ENCODE measurements at places on chromosomes 3 and 15.

GRCh38 chr15:61037031-61037430, 192.1 kb downstream of the RORA start:
- no peak for DNase-seq

DNA sequence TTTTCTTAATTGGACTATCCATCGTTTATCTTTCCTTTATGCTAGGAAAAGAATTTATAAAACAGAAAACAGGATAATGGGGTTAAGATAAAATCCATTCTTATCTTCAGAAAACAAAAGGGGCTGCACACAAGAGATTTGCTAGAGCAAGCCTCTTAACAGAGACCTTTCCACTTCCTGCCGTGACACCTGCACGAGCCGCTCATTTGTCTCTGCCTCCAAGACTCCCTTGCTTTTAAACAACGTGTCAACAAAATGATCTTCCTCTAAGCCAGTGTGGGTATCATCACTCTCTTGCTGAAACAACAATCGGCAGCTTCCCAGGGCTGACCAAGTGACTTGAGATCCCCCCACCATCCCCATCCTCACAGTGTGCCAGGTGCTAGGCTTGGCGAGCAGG, 33.1 kb downstream of the GABRB3 start:
- no peak for DNase-seq

DNA sequence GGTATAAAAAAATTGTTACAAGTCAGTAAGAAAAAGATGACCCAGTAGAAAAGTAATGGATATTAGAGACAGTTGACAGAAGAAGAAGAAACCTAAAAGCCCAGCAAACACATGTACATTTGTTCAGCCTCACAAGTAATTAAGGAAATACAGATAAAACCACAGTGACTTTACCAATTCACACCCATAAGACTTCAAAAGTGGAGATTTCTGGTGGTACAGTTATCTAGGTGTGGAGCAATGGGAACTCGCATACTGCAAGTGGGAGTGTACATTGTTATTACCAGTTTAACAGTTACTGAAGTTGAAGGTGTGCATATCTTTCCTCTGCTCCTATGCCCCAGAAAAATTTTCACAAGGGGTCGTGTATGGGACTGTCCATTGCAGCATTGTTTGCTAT, 18.1 kb upstream of the MAPKBP1 start:
- DNase-seq: no peak

DNA sequence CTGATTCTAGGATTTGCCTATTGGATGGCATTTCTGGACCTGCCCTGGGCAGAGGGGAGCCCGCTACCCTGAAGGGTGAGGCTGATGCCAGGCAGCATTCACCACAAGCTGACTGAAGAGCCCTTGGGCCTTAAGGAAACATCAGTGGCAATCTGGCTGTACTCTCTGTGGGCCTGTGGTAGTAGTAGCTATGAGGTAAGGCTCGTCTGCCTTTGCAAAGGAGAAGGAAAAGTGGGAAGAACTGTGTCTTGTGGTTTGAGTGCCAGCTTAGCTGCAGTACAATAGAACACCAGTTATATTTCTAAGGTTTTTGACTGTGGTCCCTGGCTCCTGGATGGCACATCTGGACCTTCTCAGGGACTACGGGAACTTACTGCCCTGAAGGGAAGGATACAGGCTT, 51.5 kb downstream of the SPTSSB start:
- no peak for DNase-seq

DNA sequence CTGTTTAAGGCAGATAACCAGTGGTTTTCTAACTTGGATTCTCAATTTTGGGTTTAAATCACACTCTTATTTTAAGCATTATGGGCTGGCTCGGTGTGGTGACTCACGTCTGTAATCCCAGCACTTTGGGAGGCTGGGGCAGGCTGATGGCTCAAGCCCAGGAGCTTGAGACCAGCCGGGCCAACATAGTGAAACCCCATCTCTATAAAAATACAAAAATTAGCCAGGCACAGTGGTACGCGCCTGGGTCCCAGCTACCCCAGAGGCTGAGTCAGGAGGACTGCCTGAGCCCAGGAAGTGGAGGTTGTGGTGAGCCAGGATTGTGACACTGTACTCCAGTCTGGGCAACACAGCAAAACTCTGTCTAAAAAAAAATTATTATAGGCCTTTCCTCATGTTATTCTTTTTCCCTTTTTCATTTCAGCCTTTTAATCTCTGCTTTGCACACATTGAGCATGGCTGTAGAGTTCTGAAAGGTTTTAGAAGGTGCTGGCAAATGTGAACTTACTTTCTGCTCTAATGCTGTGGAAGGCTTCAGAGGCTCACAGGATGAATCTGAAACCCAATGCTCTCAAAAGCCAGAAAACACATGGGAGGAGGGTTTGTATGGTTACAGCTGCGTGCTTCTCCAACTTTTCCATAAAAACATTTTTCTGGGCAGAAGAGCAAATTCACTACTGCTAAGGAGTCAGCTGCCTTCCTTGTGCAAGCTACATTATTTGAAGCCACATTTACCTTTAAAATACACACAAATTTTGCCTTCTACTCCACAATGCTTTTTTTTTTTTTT, 32.5 kb downstream of the CHAC1 start:
- DNase-seq: no peak

GRCh38 chr15:55108858-55109518, 87.8 kb downstream of the RSL24D1 start:
- peak; percentile 78 for DNase-seq

DNA sequence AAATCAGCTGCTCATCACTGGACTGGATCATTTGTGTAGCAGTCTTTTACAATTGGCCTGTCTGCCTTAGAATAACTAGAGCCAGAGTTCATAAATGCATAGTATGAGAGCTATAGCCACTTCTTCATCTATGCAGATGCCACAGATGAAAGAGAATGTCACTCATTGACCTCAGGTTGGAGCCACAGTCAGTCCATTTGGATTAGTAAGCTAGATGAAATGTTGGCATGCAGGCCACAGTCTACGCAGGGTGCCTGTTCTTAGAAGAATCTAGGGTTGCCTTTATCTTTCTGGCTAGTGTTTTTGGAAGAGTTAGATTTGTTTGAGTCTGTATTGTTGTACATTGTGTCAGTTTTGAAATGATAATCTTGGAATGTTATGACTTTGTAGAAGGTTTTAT, 25.4 kb upstream of the EDEM1 start:
- no peak for DNase-seq

GRCh38 chr15:91861223-91861622, 7.7 kb downstream of the SLCO3A1 start:
- DNase-seq: no peak

- no peak for DNase-seq
Measured at GRCh38 chr3:144051211-144051610, 79.6 kb downstream of the DIPK2A start.

- no peak for DNase-seq
Measured at GRCh38 chr3:107841831-107842230, 249.0 kb downstream of the CD47 start.

DNA sequence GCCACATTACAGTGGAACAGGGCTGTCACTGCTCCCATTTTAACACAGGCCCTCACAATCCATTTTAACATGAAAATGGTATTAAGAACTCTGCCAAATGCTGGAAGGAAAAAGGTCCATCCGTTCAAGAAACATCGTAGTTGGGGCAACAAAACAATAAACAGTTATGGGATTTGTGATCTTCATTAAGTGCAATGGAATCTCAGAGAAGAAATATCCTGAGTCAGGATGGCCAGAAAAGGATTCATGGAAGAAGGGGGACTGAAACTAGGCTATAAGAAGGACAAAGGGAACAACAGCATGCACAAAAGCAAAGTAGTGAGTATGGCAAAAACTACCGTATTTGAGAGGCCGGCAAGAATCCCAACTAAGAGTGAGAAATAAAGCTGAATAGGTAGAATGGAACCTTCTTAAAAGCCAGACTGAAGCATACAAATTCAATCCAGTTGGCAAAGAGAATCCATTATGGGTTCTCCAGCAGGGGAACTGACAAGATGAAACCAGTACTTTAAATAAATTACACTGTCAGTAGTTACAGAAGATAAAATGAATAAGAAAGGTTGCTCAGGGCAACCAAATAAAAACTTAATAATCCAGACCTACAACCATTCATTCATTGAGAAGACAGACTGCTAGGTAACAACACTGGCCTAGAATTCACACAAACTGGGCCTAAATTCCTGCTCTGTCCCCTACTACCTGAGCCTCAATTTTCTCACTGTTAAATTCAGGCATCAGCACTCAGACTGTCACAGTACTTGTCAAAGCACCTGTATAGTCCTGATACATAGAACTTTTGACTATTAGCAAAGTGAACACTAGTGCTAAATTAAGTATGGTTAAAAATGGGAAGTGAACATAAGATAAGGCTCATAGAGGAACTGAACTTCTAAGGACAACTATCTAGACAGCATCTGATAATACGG, 6.3 kb downstream of the TBL1XR1 start:
- DNase-seq: no peak

DNA sequence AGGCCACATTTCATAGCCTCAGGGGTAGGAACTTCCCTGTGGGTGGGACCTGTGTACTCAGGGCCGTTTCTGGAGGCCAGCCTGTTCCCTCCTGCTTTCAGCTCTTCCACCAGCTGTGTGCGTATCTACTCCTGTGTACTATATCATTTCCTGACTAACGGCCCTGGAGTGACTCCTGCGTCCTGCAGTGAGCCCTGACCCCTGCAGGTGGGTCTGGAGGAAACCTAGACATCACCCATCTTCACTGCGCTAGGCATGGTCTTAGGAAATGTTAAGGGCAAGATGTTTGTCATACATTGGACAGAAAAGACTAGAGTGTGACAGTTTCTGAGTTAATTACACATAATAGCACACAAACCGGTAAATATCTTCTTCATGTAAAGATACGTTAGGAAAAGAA, 297.3 kb downstream of the GABRB3 start:
- no peak for DNase-seq

DNA sequence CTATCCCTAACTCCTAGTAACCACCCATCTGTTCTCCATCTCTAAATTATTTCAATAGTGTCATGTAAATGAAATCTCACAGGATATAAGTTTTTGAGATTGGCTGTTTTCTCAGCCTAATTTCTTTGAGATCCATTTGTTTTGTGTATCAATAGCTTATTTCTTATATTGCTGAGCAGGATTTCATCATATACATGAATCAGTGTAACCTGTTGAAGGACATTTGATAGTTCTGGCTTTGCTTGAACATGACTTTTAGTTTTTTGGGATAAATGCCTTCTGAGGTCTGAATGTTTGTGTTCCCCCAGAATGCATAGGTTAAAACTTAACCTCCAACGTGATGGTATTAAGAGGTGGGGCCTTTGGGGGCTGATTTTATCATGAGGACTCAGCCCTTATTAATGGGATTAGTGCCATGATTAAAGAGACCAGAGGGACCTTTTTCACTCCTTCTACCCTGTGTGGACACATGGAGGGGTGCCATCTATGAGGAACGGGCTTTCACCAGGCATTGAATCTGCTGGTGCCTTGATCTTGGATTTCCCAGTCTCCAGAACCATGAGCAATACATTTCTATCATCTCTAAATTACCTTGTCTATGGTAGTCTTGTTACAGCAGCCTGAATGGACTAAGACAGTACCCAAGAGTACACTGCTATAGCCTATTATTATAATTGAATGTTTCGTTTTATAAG, 118.3 kb downstream of the FNDC3B start:
- no peak for DNase-seq

DNA sequence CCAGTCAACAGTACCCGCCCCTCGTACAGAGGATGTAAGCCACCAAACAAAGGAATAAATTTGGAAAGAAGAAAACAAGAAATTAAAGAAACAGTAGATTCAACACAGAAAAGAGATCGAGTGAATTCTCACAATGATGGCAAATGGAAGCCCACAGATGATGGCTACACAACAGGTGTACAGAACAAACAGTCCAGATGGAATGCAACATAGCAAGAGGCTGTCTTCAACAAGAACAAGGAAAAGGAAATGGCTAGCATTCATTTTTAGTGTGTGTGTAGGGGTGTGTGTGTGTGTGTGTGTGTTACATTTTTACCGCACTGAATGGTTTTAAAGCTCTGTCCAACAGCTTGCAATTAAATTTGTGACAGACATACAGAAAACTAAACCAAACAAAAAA, 12.9 kb downstream of the NEDD4 start:
- DNase-seq: no peak

GRCh38 chr3:154956815-154957214, 123.3 kb upstream of the MME start:
- DNase-seq: no peak

DNA sequence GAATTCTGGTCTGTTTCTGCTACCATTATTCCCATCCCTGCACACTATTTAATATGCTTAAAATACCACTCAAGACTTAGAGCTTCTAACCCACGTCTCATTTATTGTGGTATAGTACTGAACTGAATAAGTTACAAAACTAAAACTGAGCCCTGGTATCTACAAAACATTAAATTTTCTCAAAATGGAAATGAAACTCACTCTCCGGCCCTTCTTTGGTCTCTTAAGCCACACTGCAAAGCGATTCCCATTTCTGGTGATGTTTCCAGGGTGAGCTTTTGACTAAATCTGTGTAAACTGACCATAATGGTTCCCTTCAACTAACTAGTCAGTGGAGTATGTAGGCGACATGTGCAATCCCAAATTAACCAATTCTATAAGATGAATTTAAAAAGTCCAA, 18.6 kb downstream of the KPNA4 start:
- DNase-seq: no peak

- DNase-seq: no peak
Measured at GRCh38 chr3:25385807-25386460, 42.1 kb upstream of the RARB start.

GRCh38 chr15:28957606-28958498, 72.1 kb downstream of the APBA2 start:
- no peak for DNase-seq

DNA sequence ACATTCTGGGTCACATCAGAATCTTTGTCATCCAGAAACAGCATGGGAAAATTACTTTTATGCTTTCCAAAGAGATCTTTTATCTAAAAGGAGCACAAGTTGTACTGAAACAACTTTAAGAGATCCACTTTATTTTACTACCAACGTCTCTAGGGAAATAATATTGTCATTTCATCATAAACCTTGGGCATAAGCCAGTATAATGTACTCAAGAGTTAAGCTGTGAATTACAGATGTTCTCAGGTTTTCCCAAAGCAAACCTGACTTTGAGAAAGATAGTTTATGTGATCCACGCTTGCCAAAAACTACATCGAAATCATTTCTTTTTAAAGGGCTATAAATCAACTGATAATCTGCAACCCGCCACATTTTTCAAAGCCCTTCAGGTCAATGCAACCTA, 124.1 kb upstream of the CRBN start:
- no peak for DNase-seq

GRCh38 chr15:40102897-40103858, 5.5 kb downstream of the BMF start:
- no peak for DNase-seq

- DNase-seq: no peak
Measured at GRCh38 chr15:71472566-71472965, 337.8 kb upstream of the NR2E3 start.

GRCh38 chr3:25571285-25571684, 93.4 kb downstream of the TOP2B start:
- DNase-seq: no peak

All from neural crest cell (in vitro differentiated cells).